ENCODE measurements at places on chromosomes 4 and X.

DNA sequence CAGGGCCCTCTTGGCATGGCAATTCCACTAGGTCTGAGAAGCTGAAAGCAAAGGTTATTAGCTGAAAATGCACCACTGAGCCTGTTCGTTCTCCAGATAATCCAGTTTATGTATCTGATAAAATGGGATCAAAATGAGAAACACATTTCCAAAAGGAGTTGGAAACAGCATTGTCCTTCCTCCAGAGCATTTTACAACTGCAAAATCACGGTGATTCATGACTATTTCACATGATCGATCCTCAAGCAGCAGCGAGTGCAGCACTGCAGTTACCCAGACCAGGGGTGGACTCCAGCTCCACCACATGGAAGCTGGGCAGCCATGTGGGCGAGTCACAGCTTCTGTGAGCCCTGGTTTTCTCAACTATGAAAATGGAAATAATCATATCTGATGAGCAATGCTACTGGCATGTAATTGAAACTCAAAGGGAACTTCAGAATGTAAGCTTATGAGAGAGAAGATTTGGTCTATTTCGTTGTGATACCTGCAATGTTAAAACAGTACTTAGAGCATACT lies 78.7 kb upstream of the MSX1 start:
- no peaks in the 10 kb centered on the region for H3K36me3 ChIP-seq
- H3K27me3 ChIP-seq, result no peaks in the 10 kb centered on the region
- no peaks in the 10 kb centered on the region for H3K4me1 ChIP-seq
- no peak overlapping the region for H3K27ac ChIP-seq

GRCh38 chr4:73127839-73128453 lies 58.4 kb upstream of the COX18 start:
- no peak overlapping the region for H3K27ac ChIP-seq
- DNase-seq, result no peak
- no peaks in the 10 kb centered on the region for H3K27me3 ChIP-seq

DNA sequence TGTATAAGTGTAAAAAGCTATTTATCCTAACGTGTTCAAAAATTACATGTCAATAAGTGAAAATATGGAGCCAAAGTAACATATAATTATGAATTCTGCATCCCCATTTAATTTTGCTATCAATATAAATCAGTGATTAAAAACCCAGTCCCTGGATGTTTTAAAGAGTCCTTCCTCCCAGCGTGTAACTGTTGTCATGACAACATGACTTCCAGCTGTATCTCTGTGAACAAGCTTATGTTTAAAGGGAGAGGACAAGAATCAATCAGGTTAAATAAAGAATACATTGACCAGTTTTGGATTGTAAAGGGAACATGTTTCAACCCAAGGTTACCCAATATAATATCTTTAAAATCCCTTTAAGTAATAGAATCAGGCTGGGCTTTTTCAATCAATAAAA lies 219.7 kb downstream of the NSUN7 start:
- H3K27me3 ChIP-seq, result no peaks in the 10 kb centered on the region
- H3K27ac ChIP-seq, result no peak overlapping the region
- peaks cover 14% of the 10 kb centered on the region for H3K4me1 ChIP-seq
- no peak for DNase-seq

DNA sequence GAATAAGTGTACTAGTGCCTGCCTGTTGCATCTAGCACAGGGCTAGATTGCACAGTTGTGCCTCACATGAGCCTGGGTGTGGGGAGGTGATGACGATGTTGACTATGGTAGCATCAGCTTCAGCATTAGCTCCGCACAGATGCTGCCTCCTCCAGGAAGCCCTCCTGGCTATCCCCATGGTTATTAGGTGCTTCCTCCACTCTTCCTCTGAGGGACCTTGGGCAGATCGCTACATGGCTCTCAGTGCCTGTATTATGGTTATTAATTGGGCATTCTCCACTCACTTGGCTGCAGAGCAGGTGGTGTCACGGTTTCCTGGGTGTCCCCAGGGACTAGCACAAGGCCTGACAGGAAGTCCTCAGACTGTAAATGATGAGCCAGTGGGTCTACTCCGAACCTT lies 325.6 kb downstream of the ARHGAP10 start:
- H3K27ac ChIP-seq, result no peak overlapping the region
- no peaks in the 10 kb centered on the region for H3K36me3 ChIP-seq
- H3K27me3 ChIP-seq, result no peaks in the 10 kb centered on the region
- DNase-seq, result no peak
- no peak overlapping the region for H3K4me3 ChIP-seq
- H3K4me1 ChIP-seq, result peaks cover 19% of the 10 kb centered on the region

DNA sequence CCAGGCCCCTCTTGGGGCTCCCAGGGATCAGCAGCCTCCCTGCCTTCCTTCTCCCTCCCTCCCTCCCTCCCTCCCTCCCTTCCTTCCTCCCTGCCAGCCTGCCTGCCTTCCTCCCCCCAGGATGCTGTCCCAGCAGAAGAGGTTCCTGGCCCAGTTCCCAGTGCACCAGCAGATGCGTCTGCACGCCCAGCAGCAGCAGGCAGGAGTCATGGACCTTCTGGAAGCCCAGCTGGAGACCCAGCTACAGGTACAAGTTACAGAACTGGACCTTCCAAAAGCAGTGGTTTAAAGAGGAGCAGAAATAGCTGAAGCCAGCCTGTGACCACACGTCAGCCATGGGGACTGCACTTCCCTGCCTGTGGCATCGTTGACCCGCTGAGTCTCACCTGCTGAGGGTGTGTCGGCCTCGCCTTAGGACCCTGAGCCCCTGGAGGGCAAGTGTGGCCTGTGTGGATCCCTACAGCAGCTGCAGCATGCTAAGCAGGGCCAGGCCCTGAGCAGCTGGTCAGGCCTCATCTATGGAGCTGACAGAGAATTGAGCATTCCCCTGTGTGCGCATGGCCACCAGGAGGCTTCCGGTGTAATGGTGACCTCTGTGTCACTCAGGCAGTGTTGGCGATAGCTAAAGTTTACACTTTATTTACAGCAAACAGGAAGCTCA lies 84.7 kb downstream of the CRMP1 start:
- DNase-seq, result no peak
- no peaks in the 10 kb centered on the region for H3K4me1 ChIP-seq
- H3K27me3 ChIP-seq, result no peaks in the 10 kb centered on the region
